Stimulated activated CD4-positive, alpha-beta T cell treated with anti-CD3 and anti-CD28 coated beads, TNF-alpha, amount 100 ng/mL, for 1 hour (primary cell): ENCODE measurements at places on chromosomes 11 and 22.

- no peak for DNase-seq
Observed at GRCh38 chr11:73240190-73240781, 22.2 kb downstream of the P2RY2 start.

DNA sequence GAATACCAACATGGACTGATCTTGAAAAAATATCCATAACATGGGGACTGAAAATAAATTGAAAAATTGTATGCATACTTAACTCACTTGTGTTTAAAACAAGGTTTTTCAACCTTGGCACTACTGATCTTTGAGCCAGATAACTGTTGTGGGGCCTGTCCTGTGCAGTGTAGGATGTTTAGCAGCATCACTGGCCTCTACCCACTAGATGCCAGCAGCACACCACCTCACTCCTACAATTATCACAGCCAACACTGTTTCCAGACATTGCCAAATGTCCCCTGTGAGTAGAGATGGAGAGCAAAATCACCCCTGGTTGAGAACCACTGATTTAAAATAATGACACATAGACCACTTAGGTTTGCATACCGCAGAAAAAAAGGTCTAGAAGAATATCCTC, 45.0 kb upstream of the SLC1A2 start:
- no peak for DNase-seq

DNA sequence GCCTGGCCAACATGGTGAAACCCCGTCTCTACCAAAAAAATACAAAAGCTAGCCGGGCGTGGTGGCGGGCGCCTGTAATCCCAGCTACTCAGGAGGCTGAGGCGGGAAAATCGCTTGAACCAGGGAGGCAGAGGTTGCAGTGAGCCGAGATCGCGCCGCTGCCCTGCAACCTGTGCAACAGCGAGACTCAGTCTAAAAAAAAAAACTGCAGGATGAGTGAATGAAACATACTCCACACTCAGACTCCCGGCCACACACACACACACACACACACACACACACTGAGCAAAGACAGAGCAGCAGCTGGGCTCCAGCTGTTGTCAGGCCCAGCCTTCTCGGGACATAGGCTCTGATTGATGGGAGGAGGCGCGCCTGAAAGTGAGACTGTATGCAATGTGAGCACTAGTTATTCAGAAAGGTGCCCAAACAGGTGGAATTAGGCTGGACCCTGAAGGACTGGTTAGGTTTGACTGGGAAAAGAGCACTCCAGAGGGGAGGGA, 1.5 kb upstream of the PLEKHA7 start:
- no peak for DNase-seq

GRCh38 chr11:123760894-123761293, 6.6 kb upstream of the OR6X1 start:
- no peak for DNase-seq

- no peak for DNase-seq
Observed at GRCh38 chr11:17528906-17529843, 15.0 kb downstream of the USH1C start.

GRCh38 chr22:28443526-28443876, 236.1 kb downstream of the TTC28 start:
- DNase-seq = peak; percentile 2

DNA sequence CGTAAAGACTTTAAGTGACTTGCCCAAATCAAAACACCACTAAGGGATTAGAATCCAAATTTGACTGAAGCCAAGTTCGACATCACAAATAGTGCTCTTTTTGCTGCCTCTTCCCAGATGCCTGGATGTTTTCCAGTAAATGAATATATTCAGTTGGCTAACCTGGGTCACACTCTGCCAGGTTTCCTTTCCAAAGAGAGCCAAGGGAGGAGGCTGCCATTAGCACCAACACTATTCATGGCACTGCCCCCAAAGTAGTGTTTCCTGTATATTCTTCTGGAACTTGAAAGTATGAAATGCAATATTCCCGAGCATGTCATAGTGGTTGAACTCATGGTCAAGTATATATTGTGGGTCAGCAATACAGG, 219.3 kb upstream of the UBASH3B start:
- no peak for DNase-seq

DNA sequence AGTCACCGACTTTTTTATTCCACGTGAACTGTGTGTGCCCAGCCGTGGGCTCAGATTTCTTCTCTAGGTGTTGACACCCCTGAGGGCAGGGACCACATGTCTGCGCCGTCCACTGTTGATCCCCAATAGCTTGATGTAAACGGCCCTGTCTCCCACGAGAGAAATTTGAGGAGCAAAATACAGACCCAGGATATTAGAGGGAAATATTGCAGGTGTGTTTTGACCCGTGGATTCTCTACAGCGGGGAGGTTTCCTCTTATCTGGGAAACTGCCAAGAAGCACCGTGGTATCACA, 437.5 kb downstream of the TBC1D22A start:
- no peak for DNase-seq

- DNase-seq = no peak
Observed at GRCh38 chr11:1845095-1845429, 6.3 kb downstream of the TNNI2 start.
